ENCODE measurements at places on chromosomes 16 and 17.

DNA sequence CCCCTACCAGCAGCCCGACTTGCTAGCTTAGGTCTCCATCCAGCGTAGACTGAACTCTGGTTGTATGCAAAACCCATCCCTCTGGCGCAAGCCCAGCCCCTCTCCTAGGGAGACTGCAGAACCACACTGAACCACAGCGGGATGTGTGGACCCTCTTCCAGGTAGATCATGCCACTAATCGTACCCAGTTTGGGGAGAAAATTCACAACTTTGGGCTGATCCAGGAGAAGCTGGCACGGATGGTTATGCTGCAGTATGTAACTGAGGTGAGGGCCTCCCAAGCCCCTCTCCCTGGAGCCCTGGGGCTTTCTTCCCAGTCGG lies 3.2 kb downstream of the ACADVL start:
- no peak for DNase-seq

- DNase-seq = no peak
These were observed 3.8 kb upstream of the USP36 start for GRCh38 chr17:78844301-78845005.

DNA sequence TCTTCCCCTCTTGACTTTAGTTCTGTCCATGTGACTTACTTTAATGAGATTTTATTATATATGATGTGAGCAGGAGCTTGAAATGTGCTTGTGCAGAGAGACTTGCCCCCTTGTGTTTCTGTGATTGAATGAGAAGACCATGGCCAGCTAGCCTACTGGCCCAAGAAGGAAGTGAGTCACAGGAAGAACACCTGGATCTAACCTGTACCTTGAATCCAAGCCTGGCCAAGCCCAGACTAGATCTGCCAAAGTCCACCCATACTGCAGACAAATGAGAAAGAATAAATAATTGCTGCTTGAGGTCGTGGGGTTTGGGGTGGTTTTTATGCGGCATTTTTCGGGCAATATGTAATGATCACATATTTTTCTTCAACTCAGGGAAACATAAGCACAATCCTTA lies 9.6 kb downstream of the ABCA10 start:
- no peak for DNase-seq

DNA sequence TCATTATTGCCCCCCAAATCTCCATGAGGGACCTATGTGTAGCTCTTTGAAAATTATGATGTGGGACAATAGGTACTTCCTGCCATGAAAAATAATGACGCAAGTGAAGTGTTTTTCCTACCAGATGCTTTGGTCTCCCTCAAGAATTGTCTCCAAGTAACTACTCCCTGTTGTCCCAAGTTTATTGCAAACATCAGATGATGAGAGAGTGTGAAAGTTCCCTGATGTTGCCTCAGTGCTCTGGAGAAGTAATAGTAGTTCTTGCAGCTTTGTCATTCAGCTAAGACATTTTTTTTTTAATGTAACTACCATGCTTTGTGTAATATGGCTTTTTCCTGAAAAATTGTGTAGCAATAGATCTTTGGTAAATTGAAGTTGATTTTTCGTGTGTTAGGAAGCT lies 20.1 kb downstream of the LPCAT2 start:
- DNase-seq = no peak

GRCh38 chr16:20747030-20747816 lies 5.6 kb upstream of the THUMPD1 start:
- DNase-seq = no peak

DNA sequence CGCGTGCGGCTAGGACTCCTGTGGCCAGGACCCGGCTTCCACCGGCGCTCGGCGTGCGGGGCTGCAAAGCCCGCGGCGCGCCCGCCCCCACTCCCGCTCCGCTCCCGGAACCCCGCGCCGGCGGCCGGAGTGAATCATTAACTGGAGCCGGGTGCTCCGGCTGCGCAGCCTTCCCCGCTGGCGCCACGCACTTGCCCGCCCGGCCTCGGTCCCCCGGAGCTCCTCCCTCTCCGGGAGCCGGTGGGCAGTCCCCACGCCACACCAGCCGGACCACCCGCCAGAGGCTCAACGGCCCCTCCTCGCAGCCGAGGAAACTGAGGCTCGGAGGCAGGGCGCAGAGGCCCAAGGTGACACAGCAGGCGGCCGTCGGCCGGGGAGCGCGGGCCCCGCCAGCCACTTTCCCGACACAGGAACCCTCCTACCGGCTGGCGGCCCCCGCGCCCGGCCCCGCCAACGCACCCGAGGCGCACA lies 580 bp downstream of the BCAR1 start:
- DNase-seq = no peak
